T1000 (cell line): ENCODE measurements at places on chromosomes 16 and 17.

DNA sequence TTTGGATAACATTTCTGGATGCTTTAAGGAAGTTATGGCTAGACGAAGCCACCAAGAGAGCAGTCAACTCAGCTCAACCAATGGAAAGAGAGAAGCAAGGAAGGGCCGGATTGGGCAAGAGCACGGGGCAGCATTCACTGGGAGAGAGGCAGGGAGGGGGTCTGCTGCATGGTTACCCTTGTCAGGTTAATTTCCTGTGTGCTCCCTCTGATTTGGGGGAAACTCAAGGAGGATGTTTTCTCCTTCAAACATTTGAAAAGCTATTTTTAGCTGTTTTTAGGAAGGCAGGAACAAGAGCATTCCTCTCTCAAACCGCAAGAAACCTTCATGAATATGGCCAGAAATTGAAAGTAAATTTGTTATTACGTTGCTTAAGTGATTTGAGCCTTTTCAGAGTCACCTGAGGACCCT, 118.5 kb upstream of the ZFHX3 start:
- DNase-seq = no peak

DNA sequence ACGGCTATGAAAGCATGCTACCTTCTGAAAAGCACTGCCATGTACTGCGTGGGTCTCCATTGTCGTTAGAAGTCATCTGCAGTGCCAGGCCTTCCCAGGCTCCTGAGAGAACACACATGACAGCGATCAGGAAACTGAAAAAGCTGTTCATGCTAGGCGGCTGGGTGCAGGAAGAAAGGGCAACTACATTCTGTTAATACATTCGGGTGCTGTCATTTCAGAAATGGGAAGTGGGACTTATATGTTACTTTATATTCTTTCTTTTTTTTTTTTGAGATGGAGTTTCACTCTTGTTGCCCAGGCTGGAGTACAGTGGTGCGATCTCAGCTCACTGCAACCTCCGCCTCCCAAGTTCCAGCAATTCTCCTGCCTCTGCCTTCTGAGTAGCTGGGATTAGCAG, 19.9 kb downstream of the CFAP20 start:
- DNase-seq = no peak

GRCh38 chr16:69845181-69845580, 83.0 kb downstream of the WWP2 start:
- no peak for DNase-seq

DNA sequence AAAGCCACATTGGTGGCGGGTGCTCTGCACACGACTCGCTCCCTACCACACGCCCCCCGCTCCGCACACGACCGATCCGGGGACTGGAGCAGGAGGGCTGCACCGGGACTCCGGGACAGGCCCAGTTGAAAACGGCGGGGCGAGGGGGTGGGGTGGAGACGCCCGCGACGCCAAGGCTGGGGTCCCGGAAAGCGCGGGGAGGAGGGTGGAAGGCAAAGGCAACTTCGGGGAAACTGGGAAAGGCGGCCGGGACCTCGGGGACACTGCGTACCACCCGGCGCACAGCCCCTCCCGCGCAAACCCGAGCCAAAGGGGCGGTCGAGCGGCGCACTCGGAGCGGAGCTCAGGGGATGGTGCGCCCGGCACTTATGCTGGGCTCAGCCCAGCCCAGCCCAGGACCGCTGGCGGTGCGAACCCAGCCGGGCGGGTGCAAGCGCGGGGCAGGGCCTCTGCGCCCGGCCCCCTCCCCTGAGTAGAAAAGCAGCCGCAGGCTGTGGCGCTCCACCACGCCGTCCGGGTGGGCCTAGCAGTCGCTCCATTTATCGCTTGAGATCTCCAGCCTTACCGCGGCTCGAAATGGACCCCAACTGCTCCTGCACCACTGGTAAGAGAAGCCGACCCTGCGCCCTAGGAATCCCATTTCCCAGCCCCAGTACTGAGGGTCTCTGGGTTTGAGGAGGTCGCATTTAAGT, at the start of gene MT1M:
MT1M (plus strand) TSS at position 504 of the 692 bp plus-strand sequence; CDS start at position 577, 73 bp downstream.
- DNase-seq = no peak

GRCh38 chr17:68289936-68290267, 1.0 kb downstream of the SLC16A6 start:
- no peak for DNase-seq

GRCh38 chr17:33725675-33726271, 432.7 kb upstream of the ASIC2 start:
- no peak for DNase-seq
